PC-3 (cell line): ENCODE measurements at places on chromosomes 12 and 14.

- DNase-seq, result peak; percentile 14
Observed at GRCh38 chr12:64172143-64172970, 49.7 kb downstream of the KICS2 start.

DNA sequence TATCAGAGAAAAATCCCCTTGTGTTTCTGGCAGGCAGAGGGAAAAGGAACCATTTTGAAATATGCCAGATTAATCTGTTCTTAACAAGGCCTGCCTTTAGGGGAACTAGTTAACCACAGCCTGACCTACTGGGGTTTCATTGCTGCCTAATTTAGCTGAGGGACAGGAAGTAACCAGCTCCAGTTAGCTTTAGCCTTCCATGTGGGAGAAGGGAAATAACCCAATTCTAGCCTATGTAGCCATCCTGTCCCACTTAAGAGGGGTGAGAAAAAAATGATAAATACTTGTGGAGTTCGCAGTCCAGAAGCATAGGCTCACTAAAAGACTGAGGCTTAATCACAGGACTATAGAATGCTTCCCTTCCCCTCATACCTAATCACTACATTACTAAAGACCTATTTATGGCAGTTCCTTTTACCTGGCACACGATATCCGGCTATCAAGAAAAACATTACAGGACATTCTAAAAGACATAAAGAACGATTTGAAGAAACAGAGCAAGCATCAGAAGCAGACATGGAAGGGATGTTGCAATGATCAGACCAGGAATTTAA, 22.8 kb downstream of the COX8C start:
- no peak for DNase-seq

DNA sequence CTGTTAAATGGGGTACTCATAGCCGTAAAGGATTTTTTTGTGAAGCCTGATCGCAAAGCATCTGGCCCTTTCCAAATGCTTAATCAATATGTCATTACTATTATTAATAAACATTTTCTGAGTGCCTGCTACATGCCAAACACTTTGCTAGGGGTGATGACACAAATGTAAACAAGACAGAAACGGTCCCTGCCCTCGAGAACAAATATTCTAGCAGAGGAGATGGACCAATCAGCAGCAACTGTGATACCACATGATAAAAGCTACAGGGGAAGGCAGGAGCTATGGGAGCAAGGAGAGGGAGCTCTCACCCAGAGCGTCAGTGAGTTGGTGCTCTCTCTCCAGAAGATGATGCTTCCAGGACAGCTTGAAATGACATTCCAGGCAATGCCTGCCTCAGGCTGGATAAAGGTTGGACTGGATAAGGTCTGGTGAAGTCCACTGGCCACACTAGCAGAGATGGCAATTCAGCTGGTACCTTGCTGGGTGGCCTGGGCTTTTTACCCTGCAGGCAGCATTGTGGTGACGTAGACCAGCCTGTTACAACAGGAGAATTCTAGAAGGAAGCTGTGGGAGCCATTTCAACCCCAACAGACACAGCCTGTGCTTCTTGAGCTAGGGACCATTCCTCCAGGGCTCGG, 41.1 kb downstream of the ERH start:
- no peak for DNase-seq

GRCh38 chr12:94143951-94144350, 4.4 kb upstream of the PLXNC1 start:
- DNase-seq, result no peak

DNA sequence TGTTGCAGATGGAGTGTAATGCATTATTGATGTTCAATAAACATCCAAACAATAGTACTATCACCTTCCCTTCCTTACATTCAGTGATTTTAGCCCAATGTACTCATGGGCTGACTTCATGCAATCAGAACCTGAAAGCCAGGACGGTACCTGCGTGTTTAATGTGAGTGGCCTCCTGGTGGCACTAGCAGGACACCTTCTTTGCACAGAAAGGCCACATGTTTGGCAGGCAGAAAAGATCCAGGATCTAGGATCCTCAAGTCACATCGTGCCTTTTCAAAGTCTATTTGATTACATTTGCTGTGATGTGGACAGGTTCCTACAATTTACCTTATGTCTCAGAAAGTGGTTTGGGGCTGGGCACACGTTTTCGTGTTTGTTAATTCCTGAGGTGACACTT, 82.9 kb downstream of the NEDD1 start:
- peak; percentile 78 for DNase-seq

- peak; percentile 73 for DNase-seq
Observed at GRCh38 chr14:64758025-64758521, 53.8 kb downstream of the PLEKHG3 start.

DNA sequence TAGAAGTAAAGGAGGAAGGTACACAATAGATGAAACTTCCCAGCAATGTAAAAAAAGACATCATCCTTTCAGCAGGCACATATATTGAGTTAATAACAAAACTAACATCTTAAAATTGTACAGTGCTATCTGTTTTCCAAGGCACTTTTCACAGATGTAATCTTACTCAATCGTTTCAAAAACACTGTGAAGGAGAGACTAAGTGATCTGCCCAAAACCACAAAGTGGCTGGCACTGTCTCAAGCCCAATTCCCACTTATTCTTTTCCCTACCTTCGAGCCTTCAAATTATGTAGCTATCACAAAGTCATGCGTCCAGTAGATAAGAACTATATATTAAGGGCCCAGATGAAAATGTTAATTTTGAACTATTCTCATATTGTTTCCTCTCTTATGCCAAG, 193.6 kb upstream of the RASSF8 start:
- no peak for DNase-seq

- no peak for DNase-seq
Observed at GRCh38 chr12:33480366-33480765, 40.7 kb upstream of the SYT10 start.

- no peak for DNase-seq
Observed at GRCh38 chr12:116152268-116152667, 125.2 kb downstream of the MED13L start.

GRCh38 chr12:124218243-124218560, 76.7 kb upstream of the RFLNA start:
- no peak for DNase-seq

GRCh38 chr14:70801836-70802235, 7.5 kb downstream of the MAP3K9 start:
- peak; percentile 44 for DNase-seq

GRCh38 chr14:71410578-71411284, 503.5 kb downstream of the PCNX1 start:
- DNase-seq, result no peak

- no peak for DNase-seq
Observed at GRCh38 chr14:56810147-56810719, at the start of gene OTX2. Gene OTX2 (minus strand): TSS chr14:56810479. CDS start chr14:56805456, 5,023 bp downstream.

- DNase-seq, result no peak
Observed at GRCh38 chr14:36339816-36340215, 19.4 kb upstream of the MBIP start.

- DNase-seq, result no peak
Observed at GRCh38 chr12:96462571-96463280, 26.7 kb upstream of the CFAP54 start.

DNA sequence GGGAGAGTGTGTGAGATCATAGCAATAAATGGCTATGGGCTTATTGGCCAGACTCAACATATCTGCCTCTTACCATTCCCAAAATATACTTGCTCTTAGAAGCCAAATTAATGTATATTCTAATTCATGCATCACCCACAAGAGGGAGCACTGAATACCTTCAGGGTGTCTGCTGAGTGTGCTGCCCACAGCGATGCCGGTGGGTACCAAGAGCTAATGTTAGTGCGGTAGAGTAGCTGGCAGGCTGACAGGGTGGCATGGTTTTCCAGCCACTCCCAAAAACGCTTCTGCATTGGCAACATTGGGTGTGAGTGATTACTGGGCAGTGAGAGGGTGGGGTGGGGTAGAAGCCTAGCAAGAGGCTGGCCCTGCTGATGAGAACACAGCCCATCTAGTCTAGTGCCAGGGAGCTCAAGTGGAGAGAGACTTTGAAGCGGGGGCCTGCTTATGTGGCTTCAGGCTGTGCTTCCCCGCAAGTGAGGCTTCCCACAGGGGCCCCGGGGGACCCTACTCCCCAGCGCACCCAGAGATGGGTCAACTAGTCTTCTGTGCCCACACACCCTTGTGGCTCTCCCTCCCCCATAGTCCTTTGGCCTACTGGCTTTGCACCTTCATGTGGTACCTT, 9.2 kb upstream of the PLEKHD1 start:
- DNase-seq, result peak; percentile 66

DNA sequence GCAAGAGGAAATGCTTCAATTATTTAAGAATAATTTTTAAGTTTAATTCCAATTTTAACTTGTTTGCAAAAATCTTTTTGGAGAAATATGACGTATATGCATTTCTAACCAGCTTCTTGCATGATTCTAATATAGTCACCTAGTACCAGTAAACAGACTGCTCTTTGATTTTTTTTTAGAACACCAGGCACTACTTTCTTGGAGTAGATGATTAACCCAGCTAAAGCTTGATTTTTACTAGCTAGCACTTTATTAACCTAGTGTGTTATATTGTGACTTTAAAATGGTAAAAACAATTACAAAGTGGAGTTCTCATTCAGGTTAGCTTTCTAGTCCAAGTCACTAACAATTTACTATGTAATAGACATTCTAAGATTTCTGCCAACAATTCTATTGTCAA, 32.6 kb upstream of the FGD4 start:
- DNase-seq, result no peak

GRCh38 chr12:26492406-26492805, 297.0 kb downstream of the SSPN start:
- no peak for DNase-seq

- DNase-seq, result no peak
Observed at GRCh38 chr12:30732954-30733637, 21.7 kb downstream of the CAPRIN2 start.

GRCh38 chr12:19739195-19739776, 300.0 kb downstream of the AEBP2 start:
- peak; percentile 71 for DNase-seq

- DNase-seq, result peak; percentile 47
Observed at GRCh38 chr12:82436354-82436753, 78.0 kb downstream of the METTL25 start.

GRCh38 chr14:88668448-88669116, 105.7 kb downstream of the ZC3H14 start:
- no peak for DNase-seq

DNA sequence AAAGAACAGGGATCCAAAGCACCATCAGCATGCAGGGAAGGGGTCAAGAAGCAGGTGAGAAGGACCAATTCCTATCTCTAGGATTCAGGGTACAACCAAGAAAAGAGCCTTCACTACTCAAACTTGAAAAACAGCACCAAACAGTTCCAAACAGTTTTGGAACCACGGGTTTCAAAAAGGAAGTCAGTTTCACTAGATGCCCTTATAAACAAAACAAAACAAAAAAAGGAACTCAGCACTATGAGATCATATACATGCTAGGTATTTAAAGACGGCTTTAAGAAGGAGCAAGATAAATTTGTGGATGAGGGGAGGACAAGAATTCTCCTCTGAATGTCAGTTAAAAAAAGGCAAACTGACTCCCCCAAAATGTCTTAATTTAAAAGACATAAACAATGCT, 6.0 kb downstream of the INSM2 start:
- DNase-seq, result no peak

- DNase-seq, result no peak
Observed at GRCh38 chr12:123919980-123920360, 52.7 kb downstream of the CCDC92 start.

DNA sequence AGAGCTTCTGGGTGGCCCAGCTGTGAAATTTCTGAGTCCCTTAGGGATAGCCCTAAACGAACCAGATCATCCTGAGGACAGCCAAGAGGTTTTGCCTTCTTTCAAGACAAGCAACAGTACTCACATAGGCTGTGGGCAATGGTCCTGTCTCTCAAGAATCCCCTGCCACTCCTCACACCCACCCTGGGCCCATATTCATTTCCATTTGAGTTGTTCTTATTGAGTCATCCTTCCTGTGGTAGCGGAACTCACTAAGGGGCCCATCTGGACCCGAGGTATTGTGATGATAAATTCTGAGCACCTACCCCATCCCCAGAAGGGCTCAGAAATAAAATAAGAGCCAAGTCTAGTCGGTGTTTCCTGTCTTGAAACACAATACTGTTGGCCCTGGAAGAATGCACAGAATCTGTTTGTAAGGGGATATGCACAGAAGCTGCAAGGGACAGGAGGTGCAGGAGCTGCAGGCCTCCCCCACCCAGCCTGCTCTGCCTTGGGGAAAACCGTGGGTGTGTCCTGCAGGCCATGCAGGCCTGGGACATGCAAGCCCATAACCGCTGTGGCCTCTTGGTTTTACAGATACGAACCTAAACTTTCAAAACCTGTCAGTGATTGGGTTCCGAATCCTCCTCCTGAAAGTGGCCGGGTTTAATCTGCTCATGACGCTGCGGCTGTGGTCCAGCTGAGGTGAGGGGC, 38.9 kb downstream of the DAD1 start:
- peak; percentile 78 for DNase-seq

GRCh38 chr14:53741479-53742232, 215.0 kb downstream of the BMP4 start:
- no peak for DNase-seq

- DNase-seq, result peak; percentile 31
Observed at GRCh38 chr14:100370003-100370402, 46.9 kb downstream of the SLC25A47 start.

- no peak for DNase-seq
Observed at GRCh38 chr14:88825503-88825902, 1.1 kb downstream of the TTC8 start.

- peak; percentile 98 for DNase-seq
Observed at GRCh38 chr14:22536853-22537338, 52.1 kb downstream of the DAD1 start.

DNA sequence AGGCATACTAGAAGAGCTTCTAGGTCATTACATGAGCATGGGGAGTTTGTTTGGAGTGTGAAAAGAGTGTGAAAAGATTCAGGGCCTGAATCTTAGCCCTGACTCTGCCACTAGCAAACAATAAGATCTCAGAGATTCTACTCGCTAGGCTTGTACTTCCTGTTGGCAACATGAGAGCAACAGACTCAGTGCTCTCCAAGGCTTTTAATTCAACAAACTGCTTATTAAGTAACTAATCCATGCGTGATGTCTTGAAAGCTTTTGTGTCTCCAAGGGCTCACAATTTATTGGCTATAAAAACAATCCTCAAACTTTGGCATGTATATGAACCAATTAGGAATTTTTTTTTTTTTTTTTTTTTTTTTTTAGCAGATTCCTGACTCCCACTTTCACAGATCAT, 105.1 kb downstream of the STXBP6 start:
- DNase-seq, result no peak

DNA sequence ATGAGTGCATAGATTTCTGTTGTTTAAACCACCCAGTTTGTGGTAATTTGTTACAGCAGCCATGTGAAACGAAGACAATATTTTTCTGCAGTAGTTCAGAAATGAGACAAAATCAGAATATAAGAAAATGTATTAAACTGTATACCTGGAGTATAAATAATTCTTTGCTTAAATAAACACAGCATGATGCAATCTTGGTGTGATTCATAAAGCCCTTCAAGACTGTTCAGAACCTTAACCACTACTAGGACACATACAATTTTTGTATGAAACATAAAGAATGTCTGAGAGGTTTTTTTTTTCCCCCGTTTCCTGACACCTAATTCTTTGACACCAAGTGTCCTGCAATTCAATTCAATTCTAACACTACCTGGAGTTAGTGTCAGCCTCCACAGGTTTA, 10.5 kb downstream of the C12orf75 start:
- DNase-seq, result peak; percentile 71

GRCh38 chr14:61113561-61114225, 132.6 kb downstream of the SLC38A6 start:
- DNase-seq, result no peak
